ENCODE measurements at places on chromosomes 2 and 18.

DNA sequence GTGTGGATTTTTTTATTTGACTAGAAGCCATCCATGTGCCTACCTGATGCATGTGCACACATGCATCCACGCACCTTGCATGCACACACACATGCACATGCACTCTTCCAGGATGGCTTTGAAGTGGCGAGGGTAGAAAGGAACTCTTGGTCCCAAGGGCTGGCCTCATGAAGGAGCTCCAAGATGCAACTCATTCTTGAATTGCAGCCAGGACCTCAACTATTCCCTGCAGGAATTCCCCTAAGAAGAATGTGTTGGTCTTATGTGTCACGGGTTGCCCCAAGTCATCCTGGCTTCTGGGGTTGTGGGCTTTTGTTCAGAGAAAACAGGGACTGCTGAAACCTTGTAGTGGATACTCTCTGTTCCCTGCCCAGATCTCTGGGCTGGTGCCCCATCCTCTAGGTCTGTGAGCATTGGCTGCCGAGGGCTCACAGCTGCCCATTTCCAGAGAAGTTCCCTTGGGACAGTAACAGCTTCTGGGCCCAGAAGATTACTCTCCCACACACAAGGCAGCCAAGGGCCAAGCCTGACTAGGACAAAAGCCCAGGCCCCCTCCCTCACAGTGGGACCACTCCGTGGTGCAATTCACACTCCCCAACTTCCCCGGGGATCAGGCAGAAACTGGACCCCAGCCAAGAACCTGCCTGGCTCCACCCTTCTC lies 137.6 kb downstream of the COPS8 start:
- peak; percentile 60 for DNase-seq

- DNase-seq: no peak
Observed at GRCh38 chr2:46194856-46195255, 102.4 kb upstream of the EPAS1 start.

DNA sequence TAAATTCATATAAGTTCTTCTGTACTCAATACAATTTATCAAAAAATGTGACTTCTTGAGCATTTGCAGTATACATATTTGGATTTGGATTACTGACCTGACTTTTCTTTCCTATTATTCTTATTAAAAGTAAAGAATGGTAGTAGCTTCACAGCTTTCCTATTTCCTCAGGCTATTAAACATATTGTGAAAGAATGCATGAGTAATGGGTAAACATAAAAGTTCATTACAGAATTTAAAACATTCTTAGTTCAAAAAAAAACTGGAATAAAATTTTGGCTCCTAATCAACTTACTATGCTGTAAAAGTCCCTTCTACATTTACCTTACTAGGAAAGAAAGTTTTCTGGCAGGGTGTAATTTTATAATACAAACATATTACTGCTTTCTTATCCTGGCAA lies 27.3 kb upstream of the C2orf66 start:
- DNase-seq: no peak

DNA sequence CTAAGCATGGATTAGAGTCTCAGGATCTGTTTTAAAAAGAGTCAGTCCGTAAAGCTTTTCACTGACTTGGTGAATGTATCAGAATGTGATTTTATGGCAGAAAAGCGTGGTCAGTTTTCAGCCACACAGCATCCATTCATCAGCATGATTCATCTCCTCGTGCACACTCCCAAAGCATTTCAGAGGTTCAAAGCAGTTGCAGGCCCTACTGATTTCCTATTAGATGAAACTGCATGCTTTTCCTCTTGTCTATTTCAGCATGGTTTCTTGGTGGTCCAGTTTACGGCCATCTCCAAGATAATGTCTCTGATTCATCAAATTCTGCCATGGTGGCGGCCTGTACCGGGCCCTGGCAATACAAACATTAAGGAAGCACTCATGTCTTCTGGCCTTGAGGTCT lies 4.8 kb upstream of the PARD6G start:
- DNase-seq: no peak

- DNase-seq: no peak
Observed at GRCh38 chr18:13592246-13592645, 134.1 kb downstream of the FAM210A start.

DNA sequence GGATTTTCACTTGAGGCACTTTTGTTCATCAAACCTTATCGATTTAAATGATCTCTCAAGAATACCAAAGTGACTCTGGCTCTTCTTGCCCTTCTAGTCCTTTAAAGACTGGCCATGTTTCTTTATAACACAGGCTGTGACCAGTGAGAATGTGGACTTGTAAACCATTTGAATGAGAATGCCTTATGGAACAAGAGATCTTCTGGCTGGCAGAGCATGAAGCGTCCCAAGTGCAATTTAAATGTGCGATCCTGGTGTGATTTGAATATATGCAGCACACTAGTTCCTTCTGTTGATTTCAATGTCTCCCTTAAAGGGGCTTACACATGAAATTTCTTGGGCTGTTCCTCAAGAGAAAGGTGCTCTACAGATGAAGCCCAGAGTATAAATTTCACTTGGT lies 262.4 kb upstream of the CCDC68 start:
- no peak for DNase-seq

- DNase-seq: no peak
Observed at GRCh38 chr2:229071292-229071976, 199.7 kb downstream of the PID1 start.

DNA sequence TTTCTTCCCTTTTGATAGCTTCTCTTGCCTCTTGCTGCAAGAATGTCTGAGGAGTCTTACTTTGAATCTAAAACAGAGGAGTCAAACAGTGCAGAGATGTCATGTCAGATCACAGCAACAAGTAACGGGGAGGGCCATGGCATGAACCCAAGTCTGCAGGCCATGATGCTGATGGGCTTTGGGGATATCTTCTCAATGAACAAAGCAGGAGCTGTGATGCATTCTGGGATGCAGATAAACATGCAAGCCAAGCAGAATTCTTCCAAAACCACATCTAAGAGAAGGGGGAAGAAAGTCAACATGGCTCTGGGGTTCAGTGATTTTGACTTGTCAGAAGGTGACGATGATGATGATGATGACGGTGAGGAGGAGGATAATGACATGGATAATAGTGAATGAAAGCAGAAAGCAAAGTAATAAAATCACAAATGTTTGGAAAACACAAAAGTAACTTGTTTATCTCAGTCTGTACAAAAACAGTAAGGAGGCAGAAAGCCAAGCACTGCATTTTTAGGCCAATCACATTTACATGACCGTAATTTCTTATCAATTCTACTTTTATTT lies 133.5 kb upstream of the CDCA7 start:
- DNase-seq: no peak

DNA sequence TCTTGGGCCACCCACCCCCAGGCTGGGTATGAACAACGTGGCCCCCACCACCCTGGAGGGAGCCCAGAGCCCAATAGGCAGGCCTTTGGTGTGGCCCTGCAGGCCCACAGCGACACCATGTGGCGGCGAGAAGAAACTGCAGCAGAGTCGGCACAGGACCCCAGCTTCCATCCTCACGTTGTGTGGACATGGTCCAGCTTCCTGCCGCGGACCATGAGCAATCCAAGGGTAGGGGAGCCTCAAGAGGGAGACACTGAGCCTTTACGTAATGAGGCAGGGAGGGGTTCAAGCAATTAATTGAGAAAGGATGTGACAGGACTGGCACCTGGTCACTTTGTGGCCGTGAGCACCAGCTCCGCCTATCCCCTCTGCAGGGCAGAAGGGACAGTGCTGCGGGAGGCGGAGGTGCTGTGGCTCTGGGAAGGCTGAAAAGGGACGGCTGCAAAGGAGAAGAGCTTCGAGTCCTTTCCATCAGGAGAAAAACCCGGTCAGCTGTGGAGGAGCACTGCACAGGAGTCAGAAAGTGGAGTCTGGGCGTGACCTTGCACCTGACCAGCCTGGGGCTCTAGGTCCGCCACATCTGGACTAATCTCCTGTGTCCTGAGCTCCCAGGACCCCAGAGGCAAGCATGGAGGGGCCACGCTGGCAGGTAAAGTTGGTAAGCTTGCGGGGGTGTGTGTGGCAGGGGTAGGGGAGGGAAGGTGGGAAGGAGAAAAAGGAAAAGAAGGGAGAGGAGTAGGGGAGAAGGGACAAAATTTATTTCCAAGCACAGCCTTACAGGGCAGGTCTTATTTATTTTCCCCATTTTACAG lies 44.9 kb downstream of the TMEM37 start:
- peak; percentile 45 for DNase-seq

GRCh38 chr2:235383272-235383843 lies 110.5 kb upstream of the AGAP1 start:
- no peak for DNase-seq

- DNase-seq: no peak
Observed at GRCh38 chr18:69081846-69082245, 284.0 kb downstream of the CCDC102B start.

DNA sequence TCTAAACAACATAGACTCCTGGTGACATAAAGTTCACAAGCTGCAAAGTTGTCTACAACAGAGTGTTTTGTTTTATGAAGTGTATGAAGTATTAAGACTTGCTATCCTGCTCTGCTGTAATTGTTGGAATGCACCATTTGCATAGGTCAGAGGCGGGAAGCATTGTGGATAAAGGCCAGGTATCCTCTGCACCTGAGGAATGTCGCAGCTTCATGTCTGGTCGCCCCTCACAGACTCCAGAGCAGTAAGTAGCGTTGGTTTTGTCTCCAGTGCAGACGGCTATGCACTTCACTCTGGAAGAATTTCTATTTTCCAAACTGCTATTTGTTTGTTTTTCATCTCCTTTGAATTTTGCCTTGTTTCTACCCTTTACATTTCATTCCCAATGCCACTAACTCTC lies 63.1 kb downstream of the UNC80 start:
- DNase-seq: no peak

GRCh38 chr2:101111917-101112771 lies 39.0 kb downstream of the TBC1D8 start:
- DNase-seq: peak; percentile 37

- DNase-seq: no peak
Observed at GRCh38 chr2:71949537-71949798, 198.2 kb downstream of the CYP26B1 start.

GRCh38 chr2:9282128-9283112 lies 75.8 kb downstream of the ASAP2 start:
- DNase-seq: no peak

DNA sequence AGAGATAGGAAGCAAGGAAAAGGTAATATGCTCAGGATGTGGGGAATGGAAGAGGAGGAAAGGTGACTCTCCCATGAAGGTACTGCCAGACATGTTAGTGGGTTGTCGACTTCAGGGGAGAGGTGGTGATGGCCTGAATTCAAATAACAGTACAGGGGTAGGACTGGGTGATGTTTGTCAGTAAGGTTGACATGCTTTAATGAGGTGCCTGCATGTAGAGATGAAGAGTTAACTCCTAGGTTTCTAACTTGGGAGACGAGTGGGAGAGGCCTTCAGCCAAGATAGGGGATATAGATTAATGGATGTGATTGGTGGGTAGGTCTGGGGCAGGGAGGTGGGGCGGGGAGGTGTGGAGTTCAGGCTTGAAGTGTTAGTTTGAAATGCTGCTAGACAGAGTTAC lies 2.6 kb downstream of the NAPG start:
- no peak for DNase-seq

DNA sequence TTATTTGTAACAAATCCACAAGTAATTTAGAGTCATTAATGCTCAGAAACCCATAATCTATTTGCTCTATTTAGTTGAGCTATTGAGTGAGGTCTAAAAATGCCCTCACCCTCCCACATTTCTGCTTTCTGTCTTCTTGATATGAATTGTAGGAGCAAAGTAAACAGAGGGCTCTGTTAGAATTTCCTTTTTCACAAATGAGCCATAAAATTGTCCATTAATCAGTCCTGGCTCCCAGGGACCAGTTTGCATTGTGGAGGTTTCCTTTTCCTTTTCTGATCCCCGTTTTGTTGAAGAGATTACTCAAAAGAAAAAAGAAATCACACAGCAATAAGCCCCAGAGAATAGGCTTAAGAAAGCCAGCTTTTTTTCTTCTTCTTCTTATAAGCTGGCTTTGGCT lies 476.7 kb downstream of the EPHA4 start:
- DNase-seq: no peak

GRCh38 chr2:145729993-145730770 lies 1210.3 kb upstream of the ZEB2 start:
- DNase-seq: no peak

GRCh38 chr2:158782616-158783015 lies 12.5 kb upstream of the DAPL1 start:
- DNase-seq: no peak

GRCh38 chr2:115543461-115543860 lies 1101.0 kb downstream of the DPP10 start:
- DNase-seq: no peak

- no peak for DNase-seq
Observed at GRCh38 chr2:207387001-207387571, 142.7 kb upstream of the CREB1 start.

- DNase-seq: no peak
Observed at GRCh38 chr2:158676696-158677095, 118.4 kb upstream of the DAPL1 start.

- peak; percentile 34 for DNase-seq
Observed at GRCh38 chr2:110853516-110853915, 121.1 kb downstream of the ACOXL start.

DNA sequence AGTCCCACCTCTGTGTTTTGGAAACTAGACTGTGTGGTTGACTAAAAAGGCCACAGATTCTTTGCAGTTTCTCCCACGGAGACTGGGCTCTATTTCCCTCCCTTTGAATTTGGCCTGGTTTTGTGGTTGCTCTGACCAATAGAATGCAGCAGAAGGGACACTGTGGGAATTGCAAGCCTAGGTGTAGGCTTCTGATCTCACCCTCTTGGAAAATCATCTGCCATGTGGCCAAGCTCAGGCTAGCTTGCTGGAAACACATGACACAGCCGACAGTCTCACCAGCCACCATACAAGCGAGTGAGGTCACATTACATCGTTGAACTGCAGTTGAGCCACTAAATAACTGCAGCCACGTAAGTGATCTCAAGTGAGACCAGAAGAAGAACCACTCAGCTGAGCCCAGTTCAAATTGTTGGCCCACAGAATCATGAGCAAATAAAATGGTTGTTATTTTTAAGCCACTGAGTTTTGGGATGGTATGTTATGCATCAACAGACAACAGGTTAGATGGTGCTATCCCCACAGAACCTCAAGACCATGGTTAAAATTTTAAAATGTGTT lies 319.1 kb upstream of the MEX3C start:
- no peak for DNase-seq

- no peak for DNase-seq
Observed at GRCh38 chr2:68387408-68388350, 22.6 kb downstream of the PLEK start.

- DNase-seq: no peak
Observed at GRCh38 chr2:179348906-179349305, 84.3 kb upstream of the SESTD1 start.

GRCh38 chr2:179410552-179411356 lies 146.1 kb upstream of the SESTD1 start:
- DNase-seq: peak; percentile 21

- no peak for DNase-seq
Observed at GRCh38 chr2:85330839-85331636, 3.2 kb upstream of the TGOLN2 start.

DNA sequence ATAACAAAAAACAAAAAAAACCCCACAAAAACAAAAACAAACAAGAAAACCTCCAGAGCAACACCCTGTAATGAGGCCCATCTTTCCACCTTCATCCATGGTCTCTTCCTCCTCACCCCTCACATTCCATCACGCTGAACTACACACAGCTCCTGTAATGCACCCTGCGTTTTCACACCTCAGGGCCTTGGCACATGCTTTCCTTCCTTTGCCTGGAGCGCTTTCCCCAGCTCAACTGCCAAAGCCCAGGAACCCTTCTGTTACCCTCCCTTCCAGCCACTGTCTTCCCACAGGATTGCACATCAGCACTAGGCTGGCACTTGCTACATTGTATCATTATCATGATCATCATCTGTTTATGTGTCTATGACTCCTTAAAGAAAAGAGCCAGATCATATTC lies 29.4 kb downstream of the TMEM247 start:
- DNase-seq: no peak
